Kidney tubule cell (primary cell): ENCODE measurements at places on chromosomes 1 and 21.

DNA sequence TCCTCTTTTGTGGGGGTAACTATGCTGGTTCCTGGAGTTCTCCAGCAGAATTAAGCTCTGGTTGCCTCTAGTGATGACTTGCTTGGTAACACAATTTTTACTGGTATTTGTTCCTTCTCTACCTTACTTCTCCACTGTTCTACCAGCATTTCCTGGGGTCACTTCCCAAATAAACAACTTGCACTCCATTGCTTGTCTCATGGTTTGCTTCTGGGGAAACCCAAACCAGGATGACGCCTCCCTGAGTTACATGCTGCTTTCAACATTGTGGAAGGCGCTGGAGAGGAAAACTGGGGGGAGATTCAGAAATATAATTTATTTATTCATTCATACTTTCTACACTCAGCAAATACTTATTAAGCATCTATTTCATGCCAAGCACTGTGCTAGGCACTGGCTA lies 55.3 kb upstream of the AK4 start:
- no peak for DNase-seq

GRCh38 chr1:109751531-109752260 lies 10.9 kb upstream of the GSTM3 start:
- DNase-seq, result no peak

DNA sequence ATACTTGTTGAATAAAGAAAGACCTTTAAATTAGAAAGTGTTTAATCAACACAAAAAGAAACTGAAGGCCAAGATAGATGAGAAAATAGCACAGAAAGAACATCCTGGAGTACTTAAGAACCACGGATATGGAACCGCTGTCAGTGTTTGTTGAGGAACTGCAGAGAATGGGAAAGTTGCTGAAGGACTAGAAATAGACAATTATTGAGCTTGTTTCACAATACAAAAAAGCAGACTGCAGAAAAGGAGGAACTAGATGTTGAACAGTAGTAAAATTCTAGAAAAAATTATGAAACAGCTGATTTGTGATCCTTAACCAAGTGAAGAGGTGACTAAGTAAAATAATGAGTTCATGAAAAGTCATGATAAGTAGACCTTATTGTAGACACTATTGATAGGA lies 29.7 kb downstream of the MYSM1 start:
- no peak for DNase-seq

- DNase-seq, result no peak
Observed at GRCh38 chr1:175433532-175434282, 241.1 kb upstream of the KIAA0040 start.

DNA sequence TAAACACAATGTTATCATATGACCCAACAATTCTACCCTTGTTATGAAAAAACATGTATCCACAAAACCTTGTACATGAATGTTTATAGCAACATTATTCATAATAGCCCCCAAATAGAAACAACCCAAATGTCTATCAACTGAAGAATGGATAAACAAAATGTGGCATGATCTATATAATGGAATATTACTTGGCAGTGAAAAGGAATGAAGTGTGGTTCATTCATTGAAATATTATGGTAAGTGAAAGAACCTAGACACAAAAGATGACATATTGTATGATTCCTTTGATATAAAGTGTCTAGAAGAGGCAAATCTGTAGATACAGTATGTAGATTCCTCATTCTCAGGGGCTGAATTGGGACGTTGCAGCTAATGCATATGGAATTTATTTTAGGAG lies 151.2 kb downstream of the KIF26B start:
- no peak for DNase-seq
